Panc1 (cell line): ENCODE measurements at places on chromosomes 1 and 21. TPM values are rescaled to one million over a fixed set of nuclear protein-coding genes. Genes with fewer than 3 reads are reported as not detected.

GBP2 gene
- total RNA-seq: 3.0 TPM

OXCT2 gene
- total RNA-seq: 1.9 TPM

KRTAP11-1 gene
- total RNA-seq: not detected

SLFNL1 gene
- total RNA-seq: 0.10 TPM

HSD3B2 gene
- 1.2 TPM for total RNA-seq

TMEM53 gene
- total RNA-seq: 22.9 TPM

OVAAL gene
- not detected for total RNA-seq

WNT9A gene
- total RNA-seq: 26.5 TPM

IQGAP3 gene
- total RNA-seq: 25.6 TPM
